ENCODE measurements at places on chromosomes 4 and X.

DNA sequence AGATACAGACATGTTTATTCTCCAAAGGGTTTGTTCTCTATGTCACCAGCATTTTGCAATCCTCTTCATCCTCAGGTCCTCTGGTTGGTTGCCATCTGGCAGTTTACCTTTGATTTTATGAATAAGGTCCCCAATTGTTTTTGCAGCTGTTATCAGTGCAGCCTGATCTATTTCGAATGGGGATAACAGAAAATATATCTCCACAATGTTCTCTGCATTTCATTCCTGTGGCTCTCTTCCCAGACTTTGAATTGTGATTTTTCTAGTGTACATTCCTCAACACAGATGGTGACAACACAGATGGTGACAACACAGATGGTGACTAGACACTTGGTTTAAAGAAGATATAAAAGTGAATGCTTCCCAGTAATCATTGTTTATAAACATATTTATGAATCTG is 74.1 kb downstream of the FBXO8 start:
- DNase-seq = no peak

- no peak for DNase-seq
These were observed 129.6 kb upstream of the QRFPR start for GRCh38 chr4:121510341-121510874.

GRCh38 chrX:135484641-135485289 is 35.7 kb upstream of the INTS6L start:
- DNase-seq = peak; percentile 14

DNA sequence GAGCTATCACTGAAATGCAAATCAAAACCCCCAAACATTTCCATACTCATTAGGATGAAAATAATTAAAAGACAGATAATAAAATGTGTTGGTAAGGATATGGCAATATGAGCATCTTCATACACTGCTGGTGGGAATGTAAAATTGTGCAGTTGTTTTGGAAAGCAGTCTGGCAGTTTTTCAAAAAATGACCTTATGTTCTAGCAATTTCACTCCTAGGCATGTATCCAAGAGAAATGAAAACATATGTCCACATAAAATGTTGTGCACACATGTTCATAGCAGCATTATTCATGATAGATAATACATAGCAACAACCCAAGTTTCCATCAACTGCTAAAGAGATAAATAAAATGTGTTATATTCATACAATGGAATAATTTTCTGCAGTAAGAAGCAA is 14.8 kb upstream of the GPRASP2 start:
- no peak for DNase-seq

- DNase-seq = no peak
These were observed 337.1 kb upstream of the PUDP start for GRCh38 chrX:7485061-7485460.

DNA sequence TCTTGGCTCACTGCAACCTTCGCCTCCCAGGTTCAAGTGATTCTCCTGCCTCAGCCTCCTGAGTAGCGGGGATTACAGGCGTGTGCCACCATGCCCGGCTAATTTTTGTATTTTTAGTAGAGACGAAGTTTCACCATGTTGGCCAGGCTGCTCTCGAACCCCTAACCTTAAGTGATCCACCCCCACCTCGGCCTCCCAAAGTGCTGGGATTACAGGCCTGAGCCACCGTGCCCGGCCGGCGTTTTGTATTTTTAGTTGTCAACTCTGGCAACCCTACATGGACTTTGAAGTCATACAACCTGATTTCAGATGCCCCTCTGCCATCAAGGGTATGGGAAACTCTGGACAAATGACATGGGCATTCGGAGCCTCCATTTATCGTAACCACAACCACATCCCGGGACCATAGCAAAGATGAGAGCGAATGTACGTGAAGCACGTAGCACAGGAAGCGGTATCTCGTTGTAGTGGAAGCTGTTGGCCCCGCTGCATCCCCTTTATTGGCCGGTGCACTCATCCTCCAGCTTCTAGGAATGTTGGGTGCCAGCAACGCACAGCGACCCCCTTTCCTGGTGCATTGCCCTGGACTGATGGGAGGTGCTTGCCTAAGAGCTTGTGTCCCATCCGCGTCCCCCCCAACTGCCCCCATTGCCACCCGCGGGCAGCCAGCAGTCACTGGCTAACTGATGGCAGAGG is 109.2 kb downstream of the PHKA2 start:
- no peak for DNase-seq

DNA sequence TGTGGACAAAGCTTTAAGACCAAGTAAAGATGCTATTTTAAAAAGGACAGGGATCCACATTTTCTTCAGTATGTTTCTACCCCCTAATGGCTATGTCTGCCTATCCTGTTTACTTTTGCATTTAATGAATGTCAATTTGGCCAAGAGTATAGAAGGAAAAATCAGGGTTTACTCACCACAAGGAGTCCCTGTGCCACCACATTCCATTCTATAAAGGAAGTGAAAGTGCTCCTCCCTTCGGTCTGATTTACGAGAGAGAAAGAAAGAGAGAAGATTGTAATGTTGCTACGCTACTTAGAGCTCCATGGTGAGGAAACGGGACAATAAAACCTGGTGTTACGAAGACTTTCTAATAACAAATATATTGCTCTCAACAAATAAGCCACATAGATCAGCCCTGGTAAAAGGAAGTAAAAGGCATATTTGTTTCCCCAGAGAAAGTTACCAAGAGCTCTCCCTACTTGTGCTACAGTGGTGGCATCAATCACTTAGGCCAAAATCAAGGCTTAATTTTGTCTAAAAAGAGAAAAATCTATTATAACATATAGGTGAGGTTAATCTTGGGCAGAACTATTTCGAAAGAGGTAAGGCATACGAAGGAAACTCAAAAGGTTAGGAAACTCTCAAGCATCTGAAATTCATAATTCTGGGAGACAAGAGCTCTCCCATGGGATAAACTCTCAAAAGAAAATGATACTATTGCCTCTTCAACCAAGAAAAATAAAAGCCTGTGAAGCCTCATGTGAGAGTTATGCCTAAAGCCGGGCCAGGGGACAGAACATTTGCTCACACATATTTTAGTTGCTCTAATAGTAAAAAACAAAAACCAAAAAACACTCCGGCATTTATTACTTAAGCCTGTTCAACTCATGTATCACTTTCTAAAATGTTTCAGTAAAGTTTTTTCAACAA is 29.5 kb downstream of the TAPT1 start:
- peak; percentile 62 for DNase-seq

DNA sequence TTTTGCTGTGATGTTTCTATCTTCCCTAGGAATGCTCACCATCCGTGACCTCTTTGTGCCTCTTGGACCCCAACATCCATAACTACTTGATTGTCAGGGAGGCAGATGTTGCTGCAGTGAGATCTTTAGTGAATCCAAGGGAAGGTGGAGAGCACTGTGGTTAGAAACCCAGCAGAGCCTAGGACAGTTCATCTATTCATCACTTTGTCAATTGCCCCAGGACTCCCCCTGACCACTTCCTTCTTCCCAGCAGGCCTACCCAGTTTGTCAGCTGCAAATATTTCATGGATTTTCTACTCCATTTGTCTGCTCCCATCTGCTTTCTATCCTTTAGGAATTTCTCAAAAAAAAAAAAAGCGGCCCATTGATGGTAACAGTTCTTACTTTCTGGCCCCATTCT is 942.8 kb downstream of the PCDH7 start:
- DNase-seq = no peak

- DNase-seq = no peak
These were observed 568.8 kb downstream of the PPARGC1A start for GRCh38 chr4:23320931-23321587.

GRCh38 chrX:30806187-30806728 is 82.8 kb downstream of the TAB3 start:
- no peak for DNase-seq

GRCh38 chrX:20029728-20030127 is 38.9 kb upstream of the BCLAF3 start:
- no peak for DNase-seq

DNA sequence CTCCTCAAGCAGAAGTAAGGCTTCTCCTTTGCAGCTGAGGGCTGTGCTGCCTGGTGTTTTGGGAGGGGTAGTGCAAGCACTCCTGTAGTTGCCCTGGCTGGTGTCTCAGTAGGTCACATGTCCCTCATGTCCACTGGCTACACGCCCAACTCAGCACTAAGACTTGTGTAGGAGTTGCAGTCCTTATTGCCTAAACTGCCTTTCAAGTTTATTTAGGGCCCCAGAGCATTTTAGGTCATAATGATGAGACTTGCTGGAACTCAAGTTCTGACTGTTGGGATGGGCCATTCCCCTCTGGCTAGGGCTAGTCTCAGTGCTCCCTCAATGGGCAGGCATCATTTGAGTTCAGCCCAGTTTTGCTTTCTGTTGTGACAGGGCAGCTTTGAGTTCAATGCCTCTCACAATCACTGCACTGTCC is 44.1 kb downstream of the PPM1K start:
- DNase-seq = no peak

- DNase-seq = no peak
These were observed 48.5 kb downstream of the SMAD1 start for GRCh38 chr4:145530189-145530588.

DNA sequence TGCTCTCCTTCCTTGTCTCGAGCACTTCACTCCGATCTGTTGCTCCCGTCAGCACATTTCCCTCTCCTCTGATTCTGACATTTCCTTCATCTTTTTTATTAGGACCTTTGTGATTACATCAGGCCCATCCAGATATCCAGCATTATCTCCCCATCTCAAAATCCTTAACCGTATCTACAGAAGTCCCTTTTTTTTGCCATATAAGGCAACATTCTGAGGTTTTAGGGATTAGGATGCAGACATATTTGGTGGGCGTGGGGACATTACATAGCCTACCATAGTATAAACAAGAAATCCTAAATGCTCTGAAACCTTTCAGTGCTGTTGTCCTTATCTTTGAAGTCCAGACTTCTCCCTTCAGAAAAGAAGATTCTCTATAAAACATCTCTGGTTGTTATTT is 505.0 kb upstream of the PITX2 start:
- DNase-seq = no peak

- no peak for DNase-seq
These were observed 1.4 kb upstream of the DOK7 start for GRCh38 chr4:3461515-3462291.

DNA sequence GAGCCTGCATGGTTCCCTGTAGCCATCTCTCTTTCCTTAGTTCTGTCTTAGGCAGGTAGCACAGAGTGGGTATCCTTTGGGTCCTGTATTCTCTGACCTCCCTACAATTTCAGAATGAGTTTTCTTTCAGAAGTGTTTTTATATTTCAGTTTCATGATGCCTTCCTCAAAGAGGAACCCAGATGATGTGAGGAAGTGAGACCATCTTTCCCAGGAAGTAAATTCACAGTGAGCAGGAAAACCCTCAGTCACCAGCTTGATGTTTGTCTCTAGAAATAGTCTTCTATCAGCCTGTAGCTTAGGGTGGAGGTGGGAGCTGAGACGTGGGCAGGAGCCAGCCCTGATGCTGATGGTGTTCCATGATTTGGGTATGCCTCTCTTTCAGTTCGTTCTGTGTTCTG is 16.9 kb downstream of the PLAC1 start:
- no peak for DNase-seq

DNA sequence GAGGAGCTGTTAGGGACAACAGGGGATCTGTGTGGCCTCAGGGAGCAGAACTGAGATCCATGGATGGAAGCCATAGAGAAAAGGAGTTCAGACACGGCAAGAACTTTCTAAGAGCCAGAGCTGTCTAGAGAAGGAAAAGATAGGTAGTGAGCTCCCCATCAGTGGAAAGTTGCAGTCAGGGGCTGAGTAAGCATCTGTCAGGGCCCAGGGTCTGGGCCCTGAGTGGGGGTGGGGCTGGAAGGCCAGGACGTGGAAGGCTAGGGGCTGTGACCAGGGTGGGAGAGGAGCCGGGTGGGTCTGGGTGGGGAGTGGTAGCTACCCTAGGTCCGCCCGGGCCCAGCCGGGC is 324 bp upstream of the MSN start:
- DNase-seq = no peak

DNA sequence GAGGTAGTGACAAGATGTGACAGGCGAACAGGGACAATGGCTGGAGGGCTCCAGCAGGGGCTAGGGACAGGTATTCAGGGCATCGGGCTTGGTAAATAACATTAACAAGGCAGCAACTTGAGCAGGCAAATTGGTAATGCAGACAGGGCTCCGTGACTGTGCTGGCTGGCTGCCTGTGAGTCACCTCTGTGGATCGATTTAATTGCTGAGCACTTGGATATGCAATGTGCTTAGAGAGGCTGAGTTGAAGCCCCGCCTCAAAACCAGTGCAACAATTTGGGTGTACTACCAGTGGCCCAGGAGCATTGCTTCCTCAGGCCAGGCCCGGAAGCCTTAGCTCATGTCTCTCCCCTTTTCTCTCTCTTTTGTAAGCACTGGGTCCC is 19.5 kb downstream of the CNGA2 start:
- no peak for DNase-seq

DNA sequence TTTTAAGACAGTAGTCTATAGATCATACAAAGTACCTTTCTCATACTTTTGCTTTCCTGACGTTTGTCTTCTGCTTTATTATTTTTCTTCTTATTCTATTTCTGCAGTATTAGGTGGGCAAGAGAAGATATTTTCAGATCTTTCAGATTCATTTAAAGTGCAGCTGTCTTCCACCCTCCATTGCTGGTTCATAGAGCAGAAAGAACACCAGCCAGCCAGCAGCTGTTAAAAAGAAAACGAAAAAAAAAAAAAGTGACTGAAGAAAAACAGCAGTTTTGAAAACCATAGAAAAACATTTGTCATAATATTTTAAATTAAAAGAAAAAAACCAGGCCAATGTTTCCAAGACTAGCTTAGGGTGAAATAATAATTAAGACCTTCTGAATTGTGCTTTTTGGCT is 42.9 kb downstream of the SMAD1 start:
- no peak for DNase-seq

- DNase-seq = no peak
These were observed 29.8 kb upstream of the CCNG2 start for GRCh38 chr4:77127215-77127614.

DNA sequence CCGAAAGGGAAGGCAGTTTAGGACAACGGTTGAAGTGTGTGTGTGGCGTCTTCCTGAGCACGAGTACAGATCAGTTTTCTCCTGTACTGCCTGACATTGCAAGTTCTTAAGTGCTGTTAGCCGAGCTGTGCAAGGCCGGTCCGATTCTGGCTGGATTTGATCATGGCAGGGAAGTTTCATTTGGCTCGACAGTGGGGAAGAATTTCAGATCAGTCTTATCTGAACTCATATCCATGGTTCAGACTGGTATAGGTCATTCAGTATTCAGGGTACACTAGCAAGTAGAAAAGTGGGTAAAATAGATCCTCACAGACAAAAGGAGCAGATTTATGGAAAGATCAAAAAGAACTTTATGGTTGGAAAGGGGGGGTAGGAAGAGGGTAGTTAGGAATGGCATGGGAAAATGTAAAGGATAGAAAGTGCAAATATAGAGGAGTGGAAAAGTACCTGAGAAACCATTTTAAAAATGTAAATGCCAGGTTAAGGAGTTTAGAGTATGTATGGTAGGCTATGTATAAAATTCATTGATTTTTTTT is 716 bp downstream of the THAP9 start:
- no peak for DNase-seq

GRCh38 chr4:17494258-17495190 is 17.4 kb downstream of the QDPR start:
- no peak for DNase-seq

- no peak for DNase-seq
These were observed 6.9 kb downstream of the CTBP1 start for GRCh38 chr4:1241936-1242505.

GRCh38 chr4:76687746-76688448 is 210.0 kb downstream of the SOWAHB start:
- DNase-seq = no peak

All from hippocampal formation (tissue), 2 donors.